ENCODE measurements at places on chromosomes 13 and 19.

DNA sequence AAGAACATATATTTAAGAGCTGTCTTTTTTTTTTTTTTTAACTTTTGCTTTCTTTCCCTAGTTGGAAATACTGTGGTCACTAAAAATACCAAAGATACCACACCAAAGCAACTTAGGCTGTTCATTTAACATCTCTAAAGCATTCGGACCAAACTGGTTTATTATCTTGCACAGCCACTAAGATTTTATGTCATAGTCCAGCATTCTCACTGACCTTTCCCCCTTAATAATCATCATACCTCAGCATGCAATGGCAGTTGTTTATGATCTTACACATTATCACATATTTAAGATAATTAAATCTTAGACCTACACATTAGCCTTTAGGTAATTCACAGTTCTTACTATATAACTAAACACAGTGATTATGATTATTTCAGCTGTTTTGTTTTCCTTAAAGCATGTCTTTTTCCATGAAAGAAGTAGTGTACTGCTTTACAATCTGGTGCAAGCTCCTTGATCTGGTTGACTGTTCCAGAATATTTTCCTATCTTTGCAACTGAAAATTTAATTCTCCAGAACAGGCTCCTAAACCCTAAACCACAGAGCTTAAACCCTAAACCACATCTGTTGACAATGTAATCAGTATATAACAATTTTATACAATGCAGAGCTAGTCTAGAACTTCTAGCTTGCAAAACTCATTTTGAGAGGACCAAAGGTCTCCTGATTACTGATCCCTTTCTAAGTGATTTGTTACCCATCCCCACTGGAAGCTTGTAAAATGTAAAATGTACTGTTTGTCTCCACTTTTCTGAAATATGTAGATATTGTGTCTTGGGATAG, 74.2 kb downstream of the CDK8 start:
- DNase-seq: no peak

- DNase-seq: no peak
Observed at GRCh38 chr19:14078411-14078810, 5.8 kb downstream of the MISP3 start.

GRCh38 chr13:31011193-31011860, 78.9 kb downstream of the TEX26 start:
- peak; percentile 39 for DNase-seq

GRCh38 chr19:39052243-39052746, 19.9 kb upstream of the FBXO27 start:
- DNase-seq: no peak

DNA sequence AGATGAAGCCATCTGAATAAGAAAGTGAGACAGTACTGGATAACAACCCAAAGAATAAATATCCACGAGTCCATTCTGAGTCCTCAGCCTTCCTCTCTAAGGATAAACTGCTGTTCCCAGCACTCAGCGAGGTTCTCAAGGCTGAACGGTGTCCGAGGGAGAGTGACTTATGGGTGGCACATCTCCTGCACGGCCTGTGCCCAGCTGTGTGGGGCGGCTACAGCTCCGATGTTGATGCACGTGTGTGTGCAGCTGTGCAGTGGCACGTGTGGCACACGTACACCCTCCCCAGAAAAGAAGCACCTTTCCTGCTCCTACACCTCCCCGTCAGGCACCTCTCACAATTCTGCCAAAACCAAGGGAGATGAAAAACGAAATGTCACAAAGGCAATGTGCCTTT, 45.0 kb downstream of the RAB20 start:
- no peak for DNase-seq

GRCh38 chr19:36081894-36082293, 27.2 kb downstream of the WDR62 start:
- no peak for DNase-seq

DNA sequence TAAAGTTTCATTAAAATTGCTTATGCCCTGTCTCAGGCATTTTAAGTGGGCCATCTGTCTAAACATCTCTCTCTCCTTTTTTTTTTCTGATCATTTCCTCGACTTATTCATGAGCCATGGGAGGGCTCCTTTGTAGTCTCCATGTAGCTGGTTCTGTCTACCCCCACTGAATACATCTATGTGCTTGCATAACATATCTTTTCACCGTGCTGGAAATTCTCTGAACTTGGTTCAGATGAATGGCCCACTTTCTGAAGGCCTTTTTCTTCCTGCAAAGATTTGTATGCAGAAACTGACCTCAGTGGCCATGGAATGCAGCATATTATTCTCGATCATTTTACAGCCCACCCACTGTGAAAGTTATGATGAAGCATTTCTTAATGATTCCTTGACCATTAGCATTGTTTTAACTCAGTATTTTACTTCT, 225.3 kb downstream of the GGACT start:
- DNase-seq: no peak

DNA sequence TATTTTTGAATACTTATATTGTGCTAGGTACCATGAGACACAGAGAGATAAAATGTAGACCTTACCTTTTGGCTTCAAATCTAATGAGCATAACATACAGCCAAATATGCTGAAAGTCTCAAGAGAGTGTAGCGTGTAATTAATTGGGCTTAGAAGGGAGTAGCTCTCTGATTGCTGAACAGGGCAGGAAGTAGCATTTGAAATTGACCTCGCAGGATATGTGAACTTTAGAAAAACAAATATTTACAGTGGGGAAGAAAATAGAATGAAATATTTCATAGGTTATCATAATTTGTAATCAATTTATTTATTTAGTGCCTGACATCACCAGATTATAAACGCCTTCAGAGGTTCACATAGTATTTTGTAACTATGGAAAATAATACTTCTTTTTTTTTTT, 327.1 kb downstream of the RFC3 start:
- DNase-seq: no peak

DNA sequence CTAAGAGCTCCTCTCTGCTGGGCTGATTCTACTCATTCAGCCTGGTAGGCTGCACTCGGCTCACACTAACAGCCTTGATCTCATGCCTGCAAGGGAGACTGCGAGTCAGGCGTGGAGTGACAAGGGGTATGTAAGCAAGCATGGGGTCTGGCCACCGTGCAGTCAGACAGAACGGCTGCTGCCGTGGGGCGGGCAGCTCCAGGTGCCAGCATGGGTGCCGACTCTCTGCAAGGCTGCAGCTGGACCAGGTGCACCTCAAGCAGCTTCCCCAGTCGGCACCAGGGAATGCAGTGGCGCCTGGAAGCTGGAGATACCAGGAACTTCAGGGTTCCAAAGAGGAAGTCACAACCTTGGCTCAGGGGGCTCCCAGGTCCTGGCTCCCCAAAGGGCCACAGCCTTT, 892.3 kb downstream of the OLFM4 start:
- DNase-seq: no peak

DNA sequence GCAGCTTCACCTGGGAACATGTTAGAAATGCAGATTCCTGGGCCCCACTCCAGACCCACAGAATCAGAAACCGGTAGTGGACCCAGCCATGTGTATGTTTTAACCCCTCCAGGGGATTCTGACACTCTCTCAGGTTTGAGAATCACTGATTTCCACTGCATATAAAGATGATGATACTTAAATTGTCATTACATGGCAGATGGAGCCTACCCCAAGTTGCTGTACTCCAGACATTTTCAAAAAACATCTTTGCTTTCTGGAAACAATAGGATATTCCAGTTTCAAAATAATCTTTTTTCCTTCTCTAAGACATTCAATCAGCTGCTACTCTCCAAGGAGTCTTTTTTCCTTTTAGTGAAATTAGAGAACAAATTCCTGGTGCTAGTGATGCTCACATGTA, 48.6 kb upstream of the RGCC start:
- DNase-seq: no peak

DNA sequence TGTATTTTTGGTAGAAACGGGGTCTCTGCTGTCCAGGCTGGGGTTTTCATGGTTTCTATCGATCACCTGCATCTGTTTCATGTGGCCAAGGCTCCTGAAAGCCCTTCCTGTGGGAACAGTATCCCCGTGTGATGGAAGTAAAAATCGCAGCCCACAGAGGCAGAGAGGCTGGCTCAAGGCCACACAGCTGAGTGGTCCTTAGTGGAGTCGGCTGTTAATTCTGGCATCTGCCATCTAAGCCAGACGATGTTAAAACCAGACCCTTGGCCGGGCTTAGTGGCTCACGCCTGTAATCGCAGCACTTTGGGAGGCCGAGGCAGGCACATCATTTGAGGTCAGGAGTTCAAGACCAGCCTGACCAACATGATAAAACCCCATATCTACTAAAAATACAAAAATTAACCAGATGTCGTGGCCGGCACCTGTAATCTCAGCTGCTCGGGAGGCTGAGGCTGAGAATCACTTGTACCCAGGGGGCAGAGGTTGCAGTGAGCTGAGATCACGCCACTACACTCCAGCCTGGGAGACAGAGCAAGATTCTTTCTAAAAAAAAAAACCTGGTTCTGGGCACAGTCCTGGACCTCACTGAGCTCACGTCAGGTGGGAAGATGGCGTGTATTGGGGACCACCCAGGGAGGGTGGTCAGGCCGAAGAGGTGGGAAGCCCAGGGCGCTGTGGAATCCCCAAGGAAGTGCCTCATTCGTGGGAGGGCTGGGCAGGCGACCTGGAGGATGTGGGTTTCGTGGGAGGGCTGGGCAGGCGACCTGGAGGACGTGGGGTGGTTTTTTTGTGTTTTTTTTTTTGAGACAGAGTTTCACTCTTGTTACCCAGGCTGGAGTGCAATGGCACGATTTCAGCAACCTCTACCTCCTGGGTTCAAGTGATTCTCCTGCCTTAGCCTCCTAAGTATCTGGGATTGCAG, 18.5 kb upstream of the MISP start:
- no peak for DNase-seq

DNA sequence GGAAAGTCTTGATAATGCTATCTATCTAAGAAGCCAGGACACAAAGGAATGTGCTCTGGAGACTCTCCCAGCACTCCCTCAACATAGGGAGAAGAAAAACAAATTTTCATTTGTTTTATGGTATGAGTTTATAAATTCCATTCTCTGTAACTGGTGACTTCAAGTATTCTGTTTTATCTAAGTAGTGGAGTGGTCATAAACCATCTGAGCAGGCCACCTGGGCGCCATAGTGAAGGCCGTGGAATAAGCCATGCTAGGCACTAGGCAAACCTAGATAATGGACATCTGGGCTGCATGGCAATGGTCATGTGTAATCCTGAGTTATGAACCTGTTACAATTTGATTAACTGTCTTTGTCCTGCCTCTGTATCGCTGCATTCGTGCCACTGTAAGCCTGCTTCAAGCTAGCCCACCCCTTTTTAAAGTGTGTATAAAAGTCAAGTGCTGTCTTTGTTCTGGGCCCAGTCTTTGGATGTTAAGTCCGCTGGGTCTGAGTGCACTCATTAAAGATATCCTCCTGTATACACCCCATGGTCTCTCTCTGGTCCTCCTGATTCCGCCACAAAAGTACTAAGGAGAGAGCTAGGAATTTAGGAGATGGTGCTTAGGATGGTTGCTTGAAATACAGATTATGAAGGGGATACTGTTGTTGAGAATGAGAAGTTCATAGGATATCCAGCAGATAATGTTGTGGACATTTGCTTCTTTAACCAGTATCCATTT, 13.2 kb downstream of the GTF2F2 start:
- no peak for DNase-seq

GRCh38 chr19:16117594-16118033, 5.9 kb downstream of the RAB8A start:
- DNase-seq: no peak

DNA sequence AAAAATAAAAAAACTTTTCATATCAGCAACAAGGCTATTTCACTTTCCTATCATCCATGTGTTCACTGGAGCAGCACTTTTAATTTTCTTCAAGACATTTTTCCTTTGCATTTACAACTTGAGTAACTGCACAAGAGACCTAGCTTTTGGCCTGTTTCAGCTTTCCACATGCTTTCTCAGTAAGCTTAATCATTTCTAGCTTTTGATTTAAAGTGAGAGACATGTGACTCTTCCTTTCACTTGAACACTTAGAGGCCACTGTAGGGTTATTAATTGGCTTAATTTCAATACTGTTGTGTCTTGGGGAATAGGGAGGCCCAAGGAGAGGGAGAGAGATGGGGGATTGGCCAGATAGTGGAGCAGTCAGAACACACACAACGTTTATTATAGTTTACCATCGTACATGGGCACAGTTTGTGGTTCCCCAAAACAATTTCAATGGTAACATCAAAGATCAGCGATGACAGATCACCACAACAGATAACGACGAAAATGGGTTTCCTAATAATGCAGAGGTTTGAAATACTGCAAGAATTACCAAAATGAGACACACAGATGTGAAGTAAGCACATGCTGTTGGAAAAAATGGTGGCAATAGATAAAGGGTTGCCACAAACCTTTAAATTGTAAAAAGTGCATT, 117.6 kb downstream of the GGACT start:
- no peak for DNase-seq

- DNase-seq: no peak
Observed at GRCh38 chr13:108270442-108270841, 924 bp downstream of the TNFSF13B start.

DNA sequence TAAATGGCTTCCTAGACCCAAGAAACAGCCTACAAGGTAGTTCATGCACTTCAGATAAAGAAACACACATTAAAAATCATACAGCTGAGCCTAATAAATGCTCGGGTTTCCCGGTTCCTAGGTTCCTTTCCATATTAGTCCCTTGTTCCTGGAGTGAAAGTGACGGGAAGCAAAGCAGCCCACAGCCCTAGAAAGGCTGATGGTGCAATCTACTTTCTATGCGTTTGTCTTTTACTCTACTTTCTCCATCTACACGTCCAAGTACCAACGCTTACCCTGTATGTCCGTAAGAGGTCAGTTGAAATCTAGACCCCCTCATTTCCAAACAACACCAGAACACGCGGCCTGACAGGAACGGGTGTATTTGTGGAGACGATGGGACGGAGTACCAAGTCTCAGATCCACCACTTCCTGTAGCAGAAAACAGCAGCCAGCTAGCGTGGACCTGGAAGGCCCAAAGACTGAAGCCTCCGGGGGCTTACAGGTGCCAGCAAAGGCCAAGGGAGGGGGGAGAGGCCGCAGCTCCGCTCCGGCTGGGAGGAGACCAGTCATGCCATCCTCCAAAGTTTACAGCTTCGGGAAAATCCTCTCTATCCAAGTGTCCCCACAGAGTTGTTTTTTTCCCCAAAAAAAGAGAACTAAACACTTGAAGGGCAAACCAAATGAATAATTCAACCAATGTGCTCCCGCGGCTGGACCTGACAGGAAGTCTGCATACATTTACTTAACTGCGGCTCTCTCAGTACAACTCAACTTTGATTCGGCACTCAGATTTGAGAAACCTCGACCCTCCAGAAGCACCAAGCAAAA, 34.1 kb downstream of the STK24 start:
- no peak for DNase-seq

DNA sequence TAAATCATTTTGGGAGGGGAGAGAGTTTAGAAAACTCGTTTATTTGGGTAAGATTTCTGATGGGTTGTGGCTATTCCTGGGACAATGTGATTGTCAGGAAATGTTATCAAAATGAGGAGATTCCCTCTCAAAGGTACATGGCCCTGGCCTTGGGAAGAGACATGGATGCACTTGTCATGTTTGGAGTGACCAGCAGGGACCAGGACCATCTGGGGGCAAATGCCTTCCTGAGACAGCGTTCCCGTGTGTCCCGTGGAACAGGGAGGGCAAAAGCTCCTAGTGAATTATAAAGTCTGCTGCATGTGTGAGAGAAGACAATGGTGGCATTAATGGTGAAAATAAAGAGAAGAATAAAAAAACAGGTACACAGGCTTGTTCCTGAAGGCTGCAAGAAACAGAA, 317.3 kb downstream of the ZNF536 start:
- no peak for DNase-seq

GRCh38 chr19:12676384-12676792, 5.3 kb downstream of the DHPS start:
- peak; percentile 82 for DNase-seq

- DNase-seq: no peak
Observed at GRCh38 chr13:60226507-60226906, 62.8 kb upstream of the DIAPH3 start.

- no peak for DNase-seq
Observed at GRCh38 chr13:44394658-44395057, 21.0 kb downstream of the SERP2 start.

Data from COLO829 (cell line).